Cortex of kidney (tissue), 1 donor: ENCODE measurements at places on chromosomes 4 and X.

DNA sequence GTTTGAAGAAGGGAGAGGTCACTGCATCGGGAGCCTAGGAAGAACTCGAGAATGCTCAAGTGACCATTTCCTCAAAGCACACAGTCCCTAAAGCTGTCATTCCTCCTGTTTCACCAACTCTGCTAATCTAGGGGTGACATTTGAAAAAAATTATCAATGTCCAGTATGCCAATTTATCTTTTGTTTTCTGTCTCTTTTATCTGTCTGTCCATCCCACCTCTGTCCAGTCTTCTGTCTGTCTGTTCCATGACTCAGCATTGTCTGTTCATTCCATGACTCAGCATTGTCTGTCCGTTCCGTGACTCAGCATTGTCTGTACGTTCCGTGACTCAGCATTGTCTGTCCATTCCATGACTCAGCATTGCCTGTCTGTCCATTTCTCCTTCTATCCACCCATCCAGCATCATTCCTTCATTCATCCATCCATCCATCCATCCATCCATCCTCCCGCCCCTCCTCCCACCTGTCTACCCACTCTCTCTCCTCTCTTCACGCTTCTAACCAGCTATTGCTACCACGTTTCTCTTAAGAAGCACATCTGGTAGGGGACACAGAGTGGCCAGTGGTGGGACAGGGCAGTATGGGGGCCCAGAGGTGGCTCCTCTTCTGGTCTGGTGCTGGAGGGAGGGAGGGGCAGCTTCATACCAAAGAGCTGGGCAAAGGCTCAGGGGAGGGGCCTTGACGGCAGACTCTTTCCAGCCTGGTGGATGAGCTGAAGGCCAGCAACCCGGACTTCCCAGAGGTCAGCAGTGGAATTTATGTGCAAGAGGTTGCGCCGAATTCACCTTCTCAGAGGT, 34.1 kb downstream of the HTRA3 start:
- no peak for DNase-seq

DNA sequence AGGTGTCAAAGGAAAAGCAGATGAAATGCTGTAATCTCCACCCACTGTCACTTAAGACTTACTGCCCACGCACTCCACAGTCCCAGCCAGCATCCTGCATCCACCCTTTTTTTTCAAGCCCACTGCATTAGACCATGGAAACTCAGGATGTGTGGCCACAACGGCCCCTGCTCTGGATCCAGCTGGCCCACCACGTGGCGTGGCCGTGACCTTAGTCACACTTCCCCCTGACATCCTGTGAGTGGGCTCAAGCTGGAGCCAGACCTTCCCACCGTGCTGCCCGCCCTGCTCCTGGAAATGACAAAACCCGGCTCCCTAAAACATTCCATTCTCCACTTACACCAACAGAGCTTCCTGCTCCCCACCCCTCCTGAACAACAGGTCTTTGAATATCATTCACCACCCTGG, 588.3 kb upstream of the DIPK2B start:
- DNase-seq, result no peak

GRCh38 chr4:78707793-78708192, 68.4 kb upstream of the BMP2K start:
- DNase-seq, result no peak

GRCh38 chr4:33737726-33738125, 2506.6 kb downstream of the ARAP2 start:
- DNase-seq, result no peak

- DNase-seq, result no peak
Measured at GRCh38 chr4:47451657-47452056, 11.8 kb downstream of the COMMD8 start.

GRCh38 chrX:124344246-124344645, 2.1 kb upstream of the SH2D1A start:
- no peak for DNase-seq

DNA sequence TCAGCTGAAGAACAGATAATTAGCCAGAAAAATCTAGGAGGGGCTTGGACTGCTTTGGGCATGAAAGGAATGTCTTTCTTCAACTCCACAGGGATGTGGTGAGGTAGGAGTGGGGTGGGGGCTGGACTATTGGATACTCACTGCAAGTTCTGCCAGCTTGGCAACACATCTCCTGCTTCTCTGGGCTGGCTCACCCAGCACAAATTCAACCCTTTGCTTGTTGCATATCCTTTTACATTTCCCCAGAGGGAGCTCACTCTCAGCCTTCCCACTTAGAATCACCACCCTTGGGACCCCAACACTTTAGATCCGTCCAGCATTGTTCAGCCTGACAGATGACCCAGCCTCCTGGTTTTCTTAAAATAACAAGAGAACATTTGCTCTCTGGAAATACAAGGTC, 120.6 kb downstream of the KDR start:
- DNase-seq, result no peak

- DNase-seq, result no peak
Measured at GRCh38 chrX:17500145-17500579, 125.2 kb downstream of the NHS start.

GRCh38 chr4:138409670-138410069, 167.5 kb upstream of the SLC7A11 start:
- DNase-seq, result no peak

DNA sequence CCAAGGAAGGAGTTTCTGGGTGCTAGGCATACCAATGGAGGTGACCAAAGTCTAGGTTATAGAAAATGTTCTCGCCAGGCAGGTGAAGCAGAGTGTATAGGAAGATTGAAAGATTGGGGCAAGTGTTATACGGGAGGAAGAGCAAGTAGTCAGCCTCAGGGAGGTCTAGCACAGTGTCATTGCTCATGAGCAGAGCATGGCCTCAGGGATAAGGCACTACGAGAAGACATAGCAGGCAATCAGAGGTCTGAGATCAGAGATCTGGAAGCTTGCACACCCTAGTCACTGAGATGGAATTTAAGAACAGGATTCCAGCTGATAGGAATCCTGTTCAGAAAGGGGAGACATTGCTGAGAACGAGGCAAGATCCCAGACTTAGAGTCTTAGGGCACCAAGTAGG, 350.0 kb upstream of the CASK start:
- DNase-seq, result no peak

GRCh38 chrX:133666256-133666655, 251.0 kb upstream of the GPC4 start:
- DNase-seq, result no peak

- no peak for DNase-seq
Measured at GRCh38 chr4:69858690-69859089, 1.3 kb downstream of the SULT1E1 start.

DNA sequence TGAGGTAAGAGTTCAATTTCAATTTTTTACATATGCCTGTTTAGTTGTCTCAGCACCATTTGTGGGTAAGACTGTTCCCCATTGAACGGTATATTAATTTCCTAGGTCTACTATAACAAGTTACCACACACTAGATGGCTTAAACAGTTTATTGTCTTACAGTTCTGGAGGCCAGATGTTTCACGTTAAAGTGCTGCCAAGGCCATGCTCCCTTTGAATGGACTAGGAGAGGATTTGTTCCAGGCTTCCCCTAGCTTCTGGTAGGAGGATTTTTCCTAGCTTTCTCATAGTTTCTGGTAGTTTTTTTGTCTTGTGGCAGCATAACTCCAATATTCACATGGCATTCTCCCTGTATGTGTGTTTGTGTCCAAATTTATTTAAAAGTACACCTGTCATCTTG, 149.3 kb upstream of the CYSLTR1 start:
- no peak for DNase-seq

- no peak for DNase-seq
Measured at GRCh38 chr4:138458751-138459150, 216.6 kb upstream of the SLC7A11 start.

- DNase-seq, result no peak
Measured at GRCh38 chrX:53227224-53227765, 2.3 kb upstream of the KDM5C start.

GRCh38 chr4:37793562-37793961, 32.9 kb upstream of the PGM2 start:
- DNase-seq, result no peak

DNA sequence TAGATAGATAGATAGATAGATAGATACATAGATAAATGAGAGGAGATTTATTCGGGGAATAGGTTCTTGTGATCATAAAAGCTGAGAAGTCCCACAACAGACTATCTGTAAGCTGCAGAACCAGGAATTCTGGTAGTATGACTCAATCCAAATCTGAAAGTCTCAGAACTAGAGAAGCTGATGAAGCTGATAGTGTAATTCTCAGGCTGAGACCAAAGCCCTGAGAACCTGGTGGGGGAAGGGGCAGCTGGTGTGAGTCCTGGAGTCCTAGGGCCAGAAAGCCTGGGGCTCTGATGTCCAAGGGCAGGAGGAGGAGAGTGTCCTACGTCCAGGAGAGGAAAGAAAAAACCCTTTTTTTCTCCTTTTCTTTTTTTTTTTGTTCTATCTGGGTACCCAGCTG, 8.0 kb upstream of the BANK1 start:
- DNase-seq, result no peak

- DNase-seq, result no peak
Measured at GRCh38 chr4:84145176-84145575, 353.9 kb downstream of the NKX6-1 start.

DNA sequence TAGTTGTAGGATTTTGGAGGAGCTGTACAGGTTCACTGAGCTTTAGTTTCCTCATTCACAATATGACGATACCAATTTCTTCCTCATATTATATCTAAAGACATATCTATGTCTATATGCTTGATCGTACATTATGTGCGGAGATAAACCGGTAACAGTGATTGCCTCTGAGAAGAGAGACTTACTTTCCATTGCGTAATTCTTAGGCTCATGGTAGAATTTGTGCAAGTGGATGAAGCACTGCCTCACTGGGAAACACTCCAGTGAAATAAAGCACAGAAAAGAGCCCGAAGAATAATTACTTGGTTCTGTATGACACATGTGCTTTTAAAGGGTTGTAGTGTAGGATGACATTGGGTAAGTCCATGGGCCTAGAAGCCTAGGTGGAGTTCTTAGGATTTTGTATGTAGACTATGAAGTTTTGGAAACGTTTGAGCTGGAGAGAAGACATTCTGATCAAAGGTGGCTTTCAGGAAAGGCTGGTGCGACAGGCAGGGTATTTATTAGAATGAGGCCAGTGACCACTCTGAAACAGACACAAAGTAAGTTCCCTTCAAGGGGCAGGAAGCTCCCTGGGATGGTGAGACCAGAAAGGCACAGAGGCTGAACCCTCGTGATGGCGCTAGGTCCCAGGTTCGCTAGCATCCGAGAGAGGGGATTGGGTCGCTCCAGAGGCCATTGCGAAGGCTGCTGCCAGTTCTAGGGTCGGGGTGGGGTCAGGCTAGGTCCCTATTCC, 649 bp upstream of the VBP1 start:
- no peak for DNase-seq

- no peak for DNase-seq
Measured at GRCh38 chrX:93461060-93461459, 212.3 kb downstream of the NAP1L3 start.

GRCh38 chrX:12526306-12526705, 264.9 kb upstream of the PRPS2 start:
- DNase-seq, result no peak

- no peak for DNase-seq
Measured at GRCh38 chr4:112060212-112060611, 85.0 kb upstream of the FAM241A start.

GRCh38 chr4:170128219-170128804, 38.6 kb upstream of the AADAT start:
- DNase-seq, result no peak

- no peak for DNase-seq
Measured at GRCh38 chrX:133999031-133999705, 13.8 kb upstream of the GPC3 start.

DNA sequence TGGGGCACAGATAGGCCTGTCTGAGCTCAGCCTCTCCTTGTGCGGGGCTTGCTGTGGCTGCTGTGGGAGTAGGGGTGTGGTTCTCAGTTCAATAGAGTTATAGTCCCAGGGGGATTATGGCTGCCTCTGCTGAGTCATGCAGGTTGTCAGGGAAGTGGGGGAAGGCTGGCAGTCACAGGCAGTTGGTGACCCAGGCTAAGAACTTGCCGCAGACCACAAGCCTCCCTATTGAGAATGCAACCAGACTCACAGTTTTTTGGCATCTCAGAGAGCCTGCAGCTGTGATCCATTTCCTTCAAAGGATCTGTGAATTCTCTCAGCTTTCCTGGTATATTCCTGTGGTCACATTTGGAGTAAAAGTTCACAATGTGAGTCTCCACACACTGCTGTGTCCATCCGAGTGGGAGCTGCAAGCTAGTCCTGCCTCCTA, 364.9 kb downstream of the ZNF674 start:
- no peak for DNase-seq

GRCh38 chr4:176187624-176188023, 7.8 kb downstream of the SPATA4 start:
- no peak for DNase-seq

DNA sequence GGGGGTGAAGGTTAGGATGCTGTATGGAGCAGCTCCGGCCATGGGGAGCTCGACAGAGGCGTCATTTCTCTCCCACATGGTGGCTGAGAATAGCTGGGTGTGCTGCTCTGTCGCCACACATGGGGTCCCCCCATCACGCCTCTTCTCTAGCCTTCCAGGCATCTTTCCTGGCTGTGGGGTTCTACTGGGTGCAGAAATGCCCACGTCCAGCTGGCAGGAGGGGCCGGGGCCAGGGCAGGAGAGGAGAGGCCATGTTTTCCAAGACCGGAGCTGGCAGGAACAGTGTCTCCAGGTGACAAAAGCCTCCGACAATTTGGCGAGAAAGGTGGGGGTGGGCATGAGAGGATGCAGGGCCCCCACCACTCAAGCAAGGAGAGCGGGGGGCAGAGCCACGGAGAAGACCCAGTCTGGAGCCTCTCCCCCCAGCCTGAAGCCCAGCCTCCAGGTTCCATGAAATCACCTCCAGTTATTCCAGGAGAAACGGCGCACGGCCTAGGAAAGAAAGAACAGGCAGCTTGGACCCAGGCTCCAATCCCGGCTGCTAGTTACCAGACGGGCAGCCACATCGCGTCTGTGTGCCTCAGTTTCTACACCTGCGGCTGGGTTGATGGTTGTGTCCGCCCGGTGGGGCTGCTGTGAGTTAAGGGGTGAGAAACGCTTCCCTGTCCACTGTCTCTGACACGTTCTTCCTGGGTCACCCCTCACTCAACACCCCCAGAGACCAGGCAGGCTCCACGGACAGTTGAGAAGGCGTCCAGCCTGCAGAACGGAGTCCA, 27.4 kb upstream of the SPON2 start:
- DNase-seq, result no peak

DNA sequence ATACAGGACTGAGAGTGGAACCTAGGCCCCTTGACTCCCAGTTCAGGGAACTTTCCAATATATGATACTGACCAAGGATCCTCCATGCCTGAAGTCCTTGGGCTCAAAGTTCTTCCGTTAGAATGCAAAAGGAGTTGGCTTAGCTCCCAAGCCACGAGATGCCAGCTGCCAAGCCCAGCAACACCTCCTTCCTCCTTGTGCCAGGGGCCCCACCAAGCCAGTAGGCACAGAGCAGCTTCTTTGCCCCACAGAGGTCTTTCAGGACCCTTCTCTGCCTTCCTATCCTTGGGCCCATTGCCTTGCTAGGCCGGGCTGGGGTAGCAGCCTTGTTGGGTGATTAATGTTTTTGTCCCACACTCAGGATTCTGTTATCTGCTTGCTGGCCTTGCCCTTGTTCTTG, 105.6 kb downstream of the EFNB1 start:
- DNase-seq, result no peak

- no peak for DNase-seq
Measured at GRCh38 chr4:186020106-186020792, 48.7 kb upstream of the TLR3 start.

GRCh38 chrX:14915596-14915995, 42.4 kb downstream of the MOSPD2 start:
- no peak for DNase-seq

GRCh38 chr4:7646384-7647061, 211.8 kb upstream of the PSAPL1 start:
- DNase-seq, result no peak

GRCh38 chr4:86564795-86565194, 29.3 kb upstream of the PTPN13 start:
- no peak for DNase-seq
